HuH-7 (cell line): ENCODE measurements at places on chromosomes 2 and 18.

DNA sequence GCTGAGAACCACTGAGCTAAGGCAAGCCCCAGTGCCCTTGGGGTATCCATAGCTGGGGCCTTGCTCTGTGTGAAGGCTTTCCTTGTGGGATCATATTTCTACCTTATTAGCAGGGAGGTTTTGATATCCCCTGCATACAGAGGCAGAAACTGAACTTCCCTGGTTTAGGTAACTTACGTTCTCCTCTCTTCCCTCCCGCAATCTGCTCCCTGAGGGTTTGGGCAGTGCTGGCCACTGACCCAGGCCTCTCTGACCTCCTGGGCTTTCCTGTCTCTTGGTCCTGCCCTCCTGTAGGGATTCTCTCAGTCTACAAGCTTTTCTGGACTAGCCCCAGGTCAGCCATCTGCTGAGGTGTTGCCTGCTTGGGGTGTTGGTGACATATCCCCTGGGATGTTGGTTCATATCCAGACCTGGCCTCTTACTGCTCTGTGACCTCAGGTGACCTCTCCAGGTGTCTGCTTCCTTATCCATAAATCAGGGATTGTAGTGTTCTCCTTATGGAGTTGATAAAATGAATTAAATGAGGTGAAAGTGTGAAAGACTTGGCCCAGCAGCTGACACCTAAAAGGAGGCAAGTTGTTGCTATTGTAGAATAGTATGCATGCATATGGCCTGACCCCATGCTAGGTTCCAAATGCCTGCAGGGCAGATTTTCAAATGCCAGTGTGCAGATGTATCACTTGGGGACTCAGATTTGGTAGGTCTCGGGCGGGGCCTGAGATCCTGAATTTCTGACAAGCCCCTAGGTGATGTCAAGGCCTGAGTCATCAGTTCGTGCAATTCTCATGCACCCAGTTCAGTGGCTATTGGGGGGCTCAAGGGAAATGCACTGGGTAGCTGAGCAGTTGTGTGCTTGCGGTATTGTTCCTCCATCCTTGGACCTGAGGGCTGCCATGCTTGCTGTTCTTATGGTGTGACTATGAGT, 106.6 kb downstream of the FHOD3 start:
- DNase-seq, result no peak

GRCh38 chr2:235149736-235150135, 197.9 kb downstream of the SH3BP4 start:
- no peak for DNase-seq

DNA sequence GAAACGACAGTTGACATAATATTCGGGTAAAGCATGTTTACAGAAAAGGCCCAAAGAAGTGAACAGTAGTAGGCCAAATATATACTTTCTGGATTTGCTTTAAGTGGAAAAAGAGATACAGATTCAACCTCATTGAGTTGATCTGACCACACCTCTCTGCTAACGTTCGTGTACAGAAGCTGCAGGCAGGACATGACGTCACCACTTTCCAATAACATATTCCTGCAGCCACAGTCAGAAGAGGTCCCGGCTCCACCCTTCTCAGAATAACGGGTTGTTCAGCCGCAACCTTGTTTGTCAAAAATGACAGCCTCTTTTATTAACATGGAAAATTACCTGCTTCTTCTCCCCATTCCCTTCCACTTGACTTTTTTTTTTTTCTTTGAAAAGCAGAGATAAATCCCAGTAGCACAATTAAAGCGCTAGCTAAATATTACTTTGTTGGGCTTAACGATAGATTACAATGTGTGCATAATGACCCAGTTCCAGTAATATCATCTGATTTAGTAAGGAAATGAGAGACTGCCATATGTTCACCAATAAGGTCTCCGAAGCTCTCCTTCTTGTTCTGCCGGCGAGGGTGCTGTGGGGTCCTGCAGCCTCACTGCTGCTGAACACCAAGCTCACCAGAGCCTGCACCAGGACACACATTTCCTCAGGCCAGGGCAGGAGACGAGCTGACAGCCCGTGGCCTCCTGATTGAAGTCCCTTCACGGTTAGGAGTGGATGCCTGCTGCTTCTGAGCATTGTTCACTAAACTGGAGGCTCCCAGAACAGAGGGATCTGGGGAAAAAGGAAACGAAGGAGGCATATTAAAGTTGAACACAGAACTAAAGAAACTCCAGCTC, 451.0 kb upstream of the SALL3 start:
- no peak for DNase-seq

DNA sequence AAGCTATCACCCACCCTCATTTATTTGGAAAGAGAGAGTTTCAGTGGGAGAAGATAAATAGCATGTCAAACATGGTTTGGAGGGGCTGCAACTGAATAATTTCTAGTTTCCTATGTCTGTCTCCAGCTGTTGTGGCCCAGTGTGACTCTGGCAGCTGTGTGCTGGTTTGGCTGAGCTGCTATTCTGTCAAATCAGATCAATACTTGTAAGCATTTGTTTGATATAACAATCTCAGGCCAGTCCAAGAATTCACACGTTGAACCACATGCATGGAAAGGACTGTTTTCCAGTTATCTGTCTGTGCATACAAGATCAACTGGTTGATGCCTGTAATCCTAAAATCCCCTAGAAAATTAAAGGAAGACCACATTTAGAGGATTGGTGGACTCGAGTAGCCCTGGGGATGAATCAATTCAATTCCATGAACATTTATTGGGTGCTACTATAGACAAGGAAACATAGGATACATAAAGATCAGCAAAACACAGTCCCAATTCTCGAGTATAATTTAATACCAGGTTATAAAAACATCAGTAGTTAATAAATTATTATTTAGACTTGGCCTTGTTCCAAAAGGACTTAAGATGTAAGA, 209.0 kb upstream of the PARD3B start:
- DNase-seq, result no peak

GRCh38 chr2:98399140-98399539, 45.5 kb upstream of the INPP4A start:
- no peak for DNase-seq

- peak; percentile 19 for DNase-seq
These were observed 263.8 kb downstream of the LOXHD1 start for GRCh38 chr18:46393230-46393629.

GRCh38 chr2:112870841-112871835, 34.6 kb upstream of the IL1B start:
- DNase-seq, result no peak

DNA sequence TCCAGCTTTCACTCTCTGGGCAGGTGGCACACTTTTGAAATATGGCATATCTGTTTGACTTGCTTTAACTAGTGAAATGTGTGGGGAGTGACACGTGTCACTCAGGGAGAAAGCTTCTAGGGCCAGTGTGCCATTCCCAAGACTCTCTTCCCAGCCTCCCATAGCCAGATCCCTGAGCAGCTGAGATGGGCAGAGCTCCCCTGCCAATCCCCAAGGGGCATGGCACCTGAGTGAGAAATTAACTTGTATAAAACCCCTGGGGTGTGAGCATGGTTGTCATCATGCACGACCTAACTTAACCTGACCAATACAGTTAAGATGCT, 39.0 kb upstream of the MARCO start:
- DNase-seq, result no peak
